ENCODE measurements at places on chromosomes 7 and 10.

DNA sequence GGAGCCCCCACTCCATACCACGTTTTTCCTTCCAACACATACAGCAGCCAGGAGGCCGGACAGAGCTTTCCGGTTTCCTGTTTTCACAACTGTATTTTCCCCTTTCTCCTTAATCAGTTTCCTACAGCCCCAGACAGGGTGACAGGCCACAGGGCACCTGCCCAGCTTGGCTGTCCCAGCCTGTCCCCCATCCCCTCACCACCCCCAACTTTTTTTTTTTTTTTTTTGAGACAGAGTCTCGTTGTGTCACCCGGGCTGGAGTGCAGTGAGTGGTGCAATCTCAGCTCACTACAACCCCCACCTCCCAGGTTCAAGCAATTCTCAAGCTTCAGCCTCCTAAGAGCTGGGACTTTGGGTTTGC, 10.3 kb upstream of the HSPB1 start:
- DNase-seq = no peak

GRCh38 chr10:88472540-88472939, 110.6 kb downstream of the RNLS start:
- no peak for DNase-seq

GRCh38 chr7:106566672-106567071, 94.3 kb downstream of the CCDC71L start:
- DNase-seq = no peak

DNA sequence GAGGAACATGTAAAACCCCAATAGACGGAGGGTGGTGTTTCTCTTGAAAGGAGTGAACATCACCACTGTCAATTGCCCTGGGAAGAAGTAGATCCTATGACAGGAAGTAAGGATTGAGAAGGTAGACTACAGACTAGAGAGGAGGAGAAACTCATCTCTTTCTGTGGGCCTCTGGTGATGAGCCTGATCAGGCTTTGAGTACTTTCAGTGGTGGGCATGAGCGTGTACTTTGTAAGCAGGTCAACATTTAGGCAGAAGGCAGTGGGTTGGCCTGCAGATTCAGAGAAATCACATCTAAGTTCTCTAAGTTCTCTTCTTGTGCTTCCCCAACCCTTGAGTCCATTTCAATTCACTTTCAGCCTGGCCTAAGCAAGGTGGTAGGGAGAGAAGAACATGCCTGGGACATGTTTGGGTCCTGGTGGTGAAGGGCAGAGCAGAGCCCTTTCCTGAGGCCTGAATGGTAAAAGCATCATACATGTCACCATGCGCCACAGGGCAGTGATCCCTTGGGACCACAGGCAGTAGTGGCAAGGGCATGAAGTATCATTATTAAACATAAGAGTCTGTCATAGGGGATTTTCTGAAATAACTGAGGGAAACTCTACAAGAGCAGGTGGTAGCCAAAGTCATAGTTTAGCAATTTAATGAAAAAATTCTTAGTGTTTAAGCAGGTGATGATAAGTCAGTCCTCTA, 56.4 kb upstream of the ANKRD1 start:
- no peak for DNase-seq

- DNase-seq = no peak
Measured at GRCh38 chr10:84534168-84534567, 205.8 kb downstream of the CCSER2 start.

DNA sequence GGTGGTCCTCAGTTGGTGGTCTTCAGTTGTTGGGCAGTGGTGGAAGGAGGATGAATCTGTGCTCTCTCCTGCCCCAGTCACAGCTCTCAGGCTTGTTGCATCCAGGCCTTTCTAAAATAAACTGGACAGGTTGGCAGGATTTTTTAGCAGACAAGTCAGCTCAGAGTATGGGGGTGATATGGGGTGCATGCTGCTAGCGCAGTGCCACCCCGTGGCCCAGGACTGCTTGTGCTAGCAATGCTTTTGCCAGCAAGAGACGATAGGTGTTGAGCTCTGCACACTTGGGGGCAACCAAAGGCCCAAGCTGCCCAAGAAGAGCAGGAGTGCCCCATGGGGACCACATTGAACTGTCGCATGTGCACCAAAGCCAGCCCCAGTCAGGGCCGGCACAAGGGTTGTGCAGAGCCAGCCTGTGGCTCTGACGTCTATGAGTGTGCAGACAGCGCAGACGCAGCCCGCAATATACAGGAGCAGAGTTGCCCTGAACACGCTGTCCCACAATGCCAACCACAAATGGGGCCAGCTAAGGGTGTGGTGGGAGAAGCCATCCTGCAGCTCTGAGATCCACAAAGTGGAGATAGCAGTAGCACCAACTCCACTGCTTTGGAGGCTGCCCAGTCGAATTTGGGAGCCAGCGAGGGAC, 49.8 kb upstream of the PDSS1 start:
- DNase-seq = no peak

DNA sequence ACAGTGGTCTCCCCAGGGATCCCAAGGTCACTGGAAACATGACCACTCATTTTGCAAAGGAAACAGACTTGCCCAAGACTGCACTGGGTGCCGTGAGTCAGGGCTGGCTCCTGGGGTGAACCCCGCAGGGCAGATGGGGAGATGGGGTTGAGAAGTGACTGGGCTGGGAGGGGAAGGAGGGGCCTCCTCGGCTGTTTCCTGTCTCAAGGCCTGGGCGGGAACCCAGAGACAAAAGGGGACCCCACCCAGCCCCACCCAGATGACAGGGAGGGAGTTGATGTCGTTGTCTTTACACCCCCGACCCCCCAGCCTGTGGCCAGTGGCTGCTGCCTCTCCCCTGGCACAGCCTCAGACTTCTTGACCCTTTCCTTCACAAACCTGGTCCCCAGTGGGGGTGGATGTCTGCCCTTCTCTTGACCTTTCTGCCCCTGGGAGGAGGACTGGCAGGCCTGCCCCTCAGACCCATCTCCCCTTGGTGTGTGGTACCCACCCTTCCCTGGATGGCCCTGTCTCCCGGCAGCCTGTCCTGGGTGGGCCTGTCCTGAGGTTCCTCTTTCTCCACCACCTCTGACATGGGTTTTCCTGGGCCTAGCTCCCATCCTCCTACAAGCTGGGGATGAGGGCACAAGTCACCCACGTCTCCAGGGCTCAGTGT, 1.4 kb downstream of the MYO1G start:
- no peak for DNase-seq

- no peak for DNase-seq
Measured at GRCh38 chr7:39624442-39624807, 1.1 kb downstream of the RALA start.

DNA sequence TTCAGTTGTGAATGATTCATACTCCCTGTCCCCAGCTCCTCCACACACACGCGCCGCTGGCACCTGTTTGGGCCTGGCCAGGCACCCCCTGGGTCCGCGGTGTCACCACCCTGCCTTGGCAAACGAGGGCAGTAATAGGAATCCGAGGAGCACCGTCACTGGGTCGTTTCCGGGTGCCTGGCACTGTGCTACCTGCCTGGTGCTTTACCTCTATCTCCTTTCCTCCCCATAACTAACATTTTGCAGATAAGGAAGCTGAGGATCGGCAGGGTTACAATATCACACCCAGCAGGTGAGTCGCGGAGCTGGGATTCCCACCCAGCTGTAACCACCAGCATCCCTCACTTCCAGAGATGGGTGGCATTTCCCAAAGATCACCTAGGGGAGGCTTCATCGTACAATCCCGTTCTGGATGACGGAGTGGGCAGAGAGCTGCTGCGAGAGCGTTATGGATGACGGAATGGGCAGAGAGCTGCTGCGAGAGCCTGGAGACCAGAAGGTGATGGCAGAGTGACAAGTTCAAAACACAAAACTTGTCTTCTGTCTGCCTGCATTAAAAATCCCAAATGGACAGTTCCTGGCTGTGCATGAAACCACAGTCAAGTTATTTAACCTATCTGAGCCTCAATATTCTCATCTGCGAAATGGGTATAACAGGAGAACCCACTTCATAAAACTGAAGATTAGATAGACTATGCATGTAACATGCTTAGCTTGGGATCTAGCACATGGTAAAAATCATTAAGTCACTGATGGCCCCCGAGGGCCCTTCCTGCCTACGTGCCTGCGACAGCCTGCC, 1.1 kb upstream of the HSPA12A start:
- no peak for DNase-seq

- DNase-seq = no peak
Measured at GRCh38 chr7:151109094-151110048, 23.1 kb downstream of the AGAP3 start.

DNA sequence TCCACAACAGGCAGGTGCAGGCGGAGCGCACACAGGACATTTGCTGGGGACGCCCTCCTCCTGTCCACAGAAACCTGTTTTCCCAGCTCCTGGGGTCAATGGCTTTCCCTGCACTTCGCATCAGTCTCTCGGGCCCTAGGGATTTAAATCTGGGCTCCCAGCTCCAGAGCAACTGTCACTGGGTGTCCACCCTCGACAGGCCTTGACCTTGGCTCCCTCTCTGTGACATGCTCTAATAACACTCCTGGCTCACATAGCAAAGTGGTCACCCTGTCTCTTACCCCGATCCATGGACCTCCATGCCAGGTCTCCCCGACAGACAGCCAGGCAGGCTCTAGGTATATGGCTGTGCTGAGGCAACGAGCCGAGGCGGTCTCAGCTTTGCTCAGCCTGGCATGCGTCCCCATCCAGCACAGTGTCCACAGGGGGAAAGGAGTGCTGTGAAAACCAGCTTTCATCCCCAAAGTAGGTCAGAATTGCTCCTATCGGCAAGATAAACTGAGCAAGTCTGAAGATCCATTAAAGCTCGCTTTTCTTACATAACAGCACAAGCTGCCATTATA, 195.6 kb downstream of the TNS3 start:
- DNase-seq = no peak

DNA sequence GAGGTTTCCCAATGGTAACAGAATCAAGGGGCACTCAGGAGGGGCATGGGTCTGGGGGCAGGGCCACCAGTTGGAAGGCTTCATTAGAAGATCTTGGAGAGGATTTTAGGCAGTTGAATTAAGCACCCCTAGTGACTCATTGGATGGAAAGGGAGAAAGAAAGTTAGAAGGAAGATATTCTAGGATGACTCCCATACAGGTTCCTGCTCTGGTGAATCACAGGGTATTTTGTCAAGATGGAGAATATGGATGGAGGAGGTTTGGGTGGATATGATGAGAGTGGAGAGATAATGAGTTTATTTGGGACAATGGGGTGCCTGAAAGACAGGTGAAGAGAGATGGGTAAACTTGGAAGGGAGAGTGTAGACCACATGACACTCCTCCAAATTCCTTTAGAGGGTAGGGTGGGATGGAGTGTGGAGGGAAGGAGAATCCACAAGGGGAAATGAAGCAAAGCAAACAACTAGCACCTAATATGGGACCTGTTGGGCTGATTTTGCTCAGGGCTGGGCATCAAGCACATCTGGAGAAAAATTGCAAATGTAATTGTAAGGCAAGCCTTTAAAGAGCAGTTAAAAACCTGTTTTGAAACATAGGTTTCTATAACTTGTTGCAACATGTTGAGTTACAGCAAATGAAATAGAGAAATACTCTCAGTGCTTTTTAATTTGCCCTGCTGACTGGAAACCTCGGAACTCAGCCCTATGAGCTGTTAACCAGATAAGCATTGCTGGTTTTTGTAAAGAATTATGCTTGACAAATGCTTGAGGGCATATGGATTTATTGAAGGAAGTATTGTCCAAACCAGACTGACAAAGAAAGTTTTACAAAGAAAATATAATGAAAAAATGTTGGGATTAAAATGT, 2.9 kb upstream of the ENTPD7 start:
- no peak for DNase-seq

DNA sequence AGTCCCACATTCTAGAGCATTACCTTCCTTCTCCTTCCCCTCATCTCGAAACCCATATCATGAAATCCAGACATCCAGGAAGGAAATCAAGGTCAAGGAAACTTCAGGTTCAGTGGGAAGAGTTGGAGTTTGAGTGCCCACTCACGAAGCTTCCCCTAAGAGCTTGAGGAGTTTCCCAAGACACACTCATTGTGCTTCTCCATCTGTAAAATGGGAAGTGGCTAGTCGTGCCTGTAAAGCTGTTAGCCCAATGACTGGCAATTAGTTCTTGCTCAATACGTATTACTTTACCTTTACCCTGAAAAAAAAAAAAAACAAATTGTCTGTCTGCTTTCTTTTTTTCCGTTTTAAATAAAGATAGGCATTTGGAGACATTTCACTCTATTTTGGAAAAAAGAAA, 42.3 kb downstream of the GPAM start:
- DNase-seq = no peak

DNA sequence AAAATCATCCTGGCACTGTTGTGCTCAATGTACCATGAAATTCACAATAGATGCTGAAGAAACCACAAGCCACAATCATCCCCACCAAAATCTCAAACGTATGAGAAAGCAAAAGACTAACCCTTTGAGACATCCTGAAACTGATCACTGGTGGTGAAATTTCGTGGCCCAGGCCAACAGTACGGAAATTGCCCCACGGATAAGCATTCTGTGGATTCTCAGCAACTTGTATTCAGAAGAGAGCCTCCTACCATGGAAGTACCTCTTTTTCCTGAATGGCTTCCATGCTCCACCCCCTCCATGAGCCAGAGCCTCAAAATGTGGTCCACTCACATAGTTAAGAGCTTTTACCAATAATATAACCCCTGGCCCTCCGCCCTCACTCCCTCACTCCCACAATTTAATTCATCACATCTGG, 163.9 kb upstream of the AUTS2 start:
- no peak for DNase-seq
